ENCODE measurements at places on chromosomes 6 and 20. TPM values are rescaled to one million over a fixed set of nuclear protein-coding genes. Genes with fewer than 3 reads are reported as not detected.

Gene LY6G5B
- polyA plus RNA-seq: 7.3 TPM

Gene LPIN3
- 45.5 TPM for polyA plus RNA-seq

Gene PIGT
- 155 TPM for polyA plus RNA-seq

Gene LRRN4
- not detected for polyA plus RNA-seq

Gene PRL
- not detected for polyA plus RNA-seq

Gene C20orf204
- polyA plus RNA-seq: 0.88 TPM

Gene RFX6
- not detected for polyA plus RNA-seq

Gene ADISSP
- 21.0 TPM for polyA plus RNA-seq

Gene XKR7
- polyA plus RNA-seq: not detected

Gene IL17A
- not detected for polyA plus RNA-seq

Gene FNDC11
- polyA plus RNA-seq: 0.29 TPM

Gene BCAS4
- 2.1 TPM for polyA plus RNA-seq

Gene BNIP5
- not detected for polyA plus RNA-seq

Gene TSBP1
- polyA plus RNA-seq: not detected

GRCh38 chr6:128278836-128279235, 241.6 kb downstream of the PTPRK start:
- DNase-seq: no peak

DNA sequence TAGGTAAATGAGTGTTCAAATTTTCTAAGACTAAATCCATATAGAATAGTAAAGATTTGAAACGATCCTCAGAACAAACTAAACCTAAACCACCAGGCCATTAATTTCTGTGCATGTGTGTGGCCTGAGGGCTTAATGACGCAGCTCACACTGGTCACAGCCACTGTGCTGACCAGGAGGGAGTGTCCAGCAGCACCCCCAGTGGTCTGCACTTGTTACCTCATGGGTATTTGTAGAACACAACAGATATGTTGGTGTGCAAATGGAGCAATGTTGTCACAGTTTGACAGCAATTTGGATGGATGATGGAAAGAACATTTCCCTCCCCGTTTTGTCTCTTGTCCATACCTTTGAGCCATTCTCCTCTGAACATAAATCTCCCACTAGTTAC, 122.4 kb upstream of the EXOC2 start:
- DNase-seq: no peak

DNA sequence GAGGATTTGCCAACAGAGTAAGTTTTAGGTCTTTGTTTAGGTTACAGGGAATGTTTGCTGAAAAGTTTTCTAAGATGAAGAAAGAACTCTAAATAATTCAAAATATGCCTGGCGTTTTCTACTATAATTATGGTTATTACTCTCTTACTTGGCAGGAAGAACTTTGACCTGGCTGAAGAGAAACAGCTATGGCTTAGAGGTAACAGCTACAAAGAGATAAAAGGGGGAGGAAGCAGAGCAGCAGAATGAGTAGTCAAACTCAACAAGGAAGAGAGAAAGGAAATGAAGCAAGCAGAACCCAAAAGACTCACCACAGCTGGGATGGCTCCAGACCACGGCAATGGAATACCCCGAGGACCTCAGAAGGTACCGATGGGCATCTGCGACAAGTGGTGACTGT, 95.6 kb downstream of the KIF16B start:
- DNase-seq: no peak

DNA sequence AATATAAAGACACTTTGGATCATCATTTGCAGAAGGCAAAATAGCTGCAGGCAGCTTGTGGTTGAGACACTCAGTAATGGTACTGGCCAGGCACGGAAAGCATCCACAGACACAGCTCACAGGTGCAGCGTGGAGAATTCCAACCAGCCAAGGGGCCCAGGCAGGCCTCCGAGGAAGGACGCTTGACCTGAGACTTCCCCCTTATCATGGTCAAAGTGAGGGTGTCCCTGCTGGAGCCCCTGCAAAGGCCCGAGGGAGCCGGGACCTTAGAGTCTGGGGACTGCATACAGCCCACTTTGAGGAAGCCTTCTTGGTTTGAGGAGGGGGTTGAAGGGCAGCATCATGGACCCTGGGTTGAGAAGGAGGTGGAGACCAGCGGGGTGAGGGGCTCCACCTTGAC, 15.1 kb upstream of the MYT1 start:
- DNase-seq: no peak

GRCh38 chr20:40902661-40903060, 126.0 kb upstream of the TOP1 start:
- no peak for DNase-seq

GRCh38 chr6:44494011-44494501, 106.5 kb downstream of the CDC5L start:
- no peak for DNase-seq

- DNase-seq: no peak
These were observed 151.4 kb upstream of the CHD6 start for GRCh38 chr20:41769592-41770018.

- DNase-seq: no peak
These were observed 35.8 kb downstream of the CDC5L start for GRCh38 chr6:44423306-44423705.

DNA sequence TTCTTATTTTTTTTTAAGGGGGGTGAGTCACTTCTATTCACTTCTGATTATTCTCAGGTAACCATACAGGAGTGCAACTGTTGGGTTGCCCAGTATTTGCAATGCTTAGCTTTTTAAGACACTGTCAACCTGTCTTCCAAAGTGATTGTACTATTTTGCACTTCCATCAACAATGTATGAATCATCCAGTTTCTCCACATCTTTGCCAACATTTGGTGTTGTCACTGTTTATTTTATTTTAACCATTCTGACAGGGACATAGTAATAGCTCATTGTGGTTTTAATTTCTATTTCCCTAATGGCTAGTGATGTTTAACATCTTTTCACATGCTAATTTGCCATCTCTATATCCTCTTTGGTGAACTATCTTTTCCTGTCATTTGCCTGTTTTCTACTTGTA, 1.4 kb upstream of the SLC13A3 start:
- no peak for DNase-seq

DNA sequence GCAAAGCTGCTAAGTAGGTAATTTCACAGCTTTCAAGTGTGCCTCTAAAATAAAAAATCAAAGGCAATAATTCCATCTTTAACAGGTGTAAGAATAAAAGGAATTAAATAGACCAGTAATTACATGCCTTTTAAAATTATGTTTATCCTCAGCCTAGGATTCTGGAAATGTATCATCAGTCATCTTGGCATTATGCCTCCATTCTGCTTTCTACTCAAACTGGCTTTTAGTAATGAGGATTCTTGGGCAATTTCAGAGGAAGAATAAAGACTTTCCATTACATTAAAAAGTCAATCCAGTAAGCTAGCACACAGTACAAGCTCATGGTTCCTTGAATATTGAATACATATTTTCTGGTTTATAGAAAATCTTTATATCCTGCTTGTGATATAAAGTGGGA, 44.7 kb downstream of the GSTA2 start:
- DNase-seq: no peak

GRCh38 chr6:111806165-111806547, 67.1 kb downstream of the FYN start:
- no peak for DNase-seq

GRCh38 chr6:18509871-18510643, 122.9 kb downstream of the RNF144B start:
- no peak for DNase-seq

DNA sequence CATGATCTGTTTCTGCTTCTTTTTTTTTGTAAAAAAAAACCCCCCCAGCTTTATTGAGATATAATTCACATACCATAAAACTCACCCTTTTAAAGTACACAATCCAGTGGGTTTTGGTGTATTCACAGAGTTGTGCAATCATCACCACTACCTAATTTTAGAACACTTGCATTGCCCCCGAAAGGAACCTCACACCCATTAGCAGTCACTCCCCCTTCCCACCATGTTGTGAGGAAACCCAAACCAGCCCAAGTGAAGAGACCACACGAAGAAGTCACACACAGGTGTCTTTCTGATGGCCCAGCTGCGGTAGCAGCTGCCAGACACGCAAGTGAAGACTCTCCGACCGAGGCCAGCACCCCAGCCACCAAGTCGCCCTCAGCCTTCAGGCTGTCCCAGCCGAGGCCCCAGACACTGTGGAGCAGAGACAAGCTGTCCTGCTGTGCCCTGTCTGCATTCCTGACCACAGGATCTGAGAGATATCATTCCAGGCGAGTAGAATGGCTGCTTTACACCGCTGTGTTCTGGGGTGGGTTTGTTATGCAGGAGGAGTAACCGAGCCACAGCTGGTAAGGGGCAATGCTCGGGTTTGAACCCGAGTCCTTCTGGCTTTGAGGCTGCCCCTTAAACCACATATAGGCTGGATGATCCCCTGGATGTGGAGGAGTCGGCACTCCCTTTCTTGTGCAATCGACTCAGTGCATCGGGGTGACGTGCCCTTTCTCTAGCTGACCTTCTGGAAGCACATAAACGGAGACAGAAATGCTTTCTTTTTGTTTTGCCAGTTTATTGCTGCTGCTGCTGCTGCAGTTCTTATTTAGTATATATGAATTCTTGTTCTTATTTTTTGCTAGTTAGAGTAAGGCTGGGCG, 59.1 kb upstream of the PTPN1 start:
- no peak for DNase-seq

DNA sequence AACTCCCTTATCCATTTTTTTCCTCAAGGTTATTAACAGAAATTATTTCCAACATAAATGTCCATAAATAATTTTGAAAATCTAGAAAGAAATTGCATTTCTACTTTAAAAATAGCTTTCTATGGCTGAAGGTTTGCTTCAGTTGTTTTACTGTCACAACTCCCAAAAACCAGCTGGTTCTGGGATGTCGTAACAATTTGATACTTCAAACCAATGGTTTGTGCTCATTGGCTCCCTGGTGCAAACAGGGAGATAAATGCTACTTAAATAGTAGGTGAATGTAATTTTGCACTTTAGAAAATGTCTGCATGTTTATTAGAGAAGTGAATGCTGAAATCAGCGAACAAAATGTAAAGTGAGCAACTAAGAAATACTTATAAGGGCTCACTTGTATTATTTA, 31.1 kb downstream of the LAMA2 start:
- no peak for DNase-seq

DNA sequence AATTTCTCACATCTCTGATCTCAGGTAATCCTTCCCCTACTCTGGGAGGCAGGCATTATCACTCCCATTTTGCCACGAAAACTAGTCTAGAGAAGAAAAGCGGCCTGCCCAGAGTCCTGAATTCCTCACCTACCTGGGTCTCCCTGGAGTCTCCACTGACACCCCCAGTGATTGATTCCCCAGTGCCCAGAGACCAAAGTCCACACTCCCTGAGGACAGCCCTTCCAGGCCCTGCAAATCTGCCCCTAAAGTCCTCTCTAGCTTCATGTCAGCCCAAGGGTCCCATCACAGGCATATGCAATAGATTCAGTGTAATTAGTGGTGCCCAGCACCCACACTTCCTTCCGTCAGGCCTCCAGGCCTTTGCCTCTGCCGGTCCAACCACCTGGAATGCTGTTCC, 47.2 kb downstream of the MAFB start:
- no peak for DNase-seq

GRCh38 chr20:39076958-39077357, 114.8 kb downstream of the DHX35 start:
- no peak for DNase-seq

Measured in heart right ventricle (tissue), 16 donors.